RCC 7860 (cell line): ENCODE measurements at places on chromosomes 1 and 21.
A peak's percentile ranks its signal among the peaks of the same experiment; 100 is the strongest.

DNA sequence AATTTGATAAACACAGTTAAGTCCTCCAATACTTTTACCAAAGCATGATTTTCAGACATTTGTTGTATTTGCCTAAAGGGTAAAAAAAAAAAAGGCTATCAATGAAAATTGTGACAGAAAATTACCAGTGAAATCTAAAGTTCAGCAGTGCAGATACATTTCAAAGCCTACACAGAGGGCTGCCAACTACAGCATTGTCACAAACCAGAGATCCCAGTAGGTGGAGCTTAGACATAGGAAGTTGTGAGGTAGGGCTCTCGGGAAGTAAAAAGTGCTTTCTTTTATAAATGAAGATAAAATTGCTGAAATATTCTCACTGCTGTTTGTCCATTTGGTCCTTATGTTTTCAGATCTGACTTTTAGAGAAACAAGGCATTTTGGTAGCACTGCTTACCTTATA lies 123.0 kb downstream of the DYRK1A start:
- DNase-seq = no peak

DNA sequence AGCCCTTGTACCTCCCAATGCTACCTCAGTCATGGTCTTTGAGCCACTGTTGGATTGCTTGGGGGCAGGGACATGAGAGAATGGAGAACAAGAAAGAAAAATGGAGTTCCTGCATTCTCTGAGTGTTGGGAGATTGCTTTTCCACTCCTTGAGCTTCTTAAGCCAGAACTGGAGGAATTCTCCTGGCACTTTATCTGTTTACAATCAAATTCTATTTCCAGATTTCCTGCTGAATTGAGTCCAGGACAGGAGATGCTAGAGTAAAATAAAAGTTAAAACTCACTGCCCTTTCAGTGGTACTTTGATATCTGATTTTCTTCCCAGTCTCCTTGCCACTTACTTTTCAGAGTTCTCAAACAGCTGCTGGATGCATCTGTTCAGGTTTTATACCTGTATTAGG lies 24.4 kb upstream of the DEPDC1 start:
- DNase-seq = no peak

DNA sequence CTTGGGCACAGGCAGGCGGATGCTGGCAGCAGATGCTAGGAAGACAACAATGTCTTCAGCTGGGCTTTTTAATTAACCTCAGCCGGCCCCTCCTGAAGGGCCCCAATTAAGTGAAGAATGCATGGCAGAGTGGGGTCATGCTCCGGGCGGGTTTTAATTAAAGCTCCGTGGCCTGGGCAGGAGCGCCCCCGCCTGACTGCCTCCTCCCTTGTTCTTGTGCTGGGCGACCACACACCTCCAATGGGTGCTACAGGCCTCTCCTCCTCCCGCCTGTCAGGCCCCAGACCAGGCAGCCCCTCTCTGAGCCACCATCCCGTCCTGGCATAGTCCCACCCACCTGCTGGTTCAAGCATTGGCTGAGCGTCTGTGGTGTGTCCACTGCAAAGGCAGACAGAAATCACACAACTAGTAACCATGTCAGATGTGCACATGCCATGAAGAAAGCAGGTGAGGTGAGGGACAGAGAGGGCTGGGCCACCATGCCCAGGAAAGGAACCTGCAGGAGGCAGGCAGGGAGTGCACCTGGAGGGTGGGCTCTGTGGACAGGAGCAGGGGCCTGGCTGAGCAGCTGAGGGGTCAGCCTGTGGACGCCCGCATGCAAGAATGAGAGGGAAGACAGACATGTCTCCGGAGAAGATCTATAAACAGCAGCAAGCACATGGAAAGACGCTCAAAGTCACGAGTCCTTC lies 8.5 kb upstream of the ARF1 start:
- no peak for DNase-seq

DNA sequence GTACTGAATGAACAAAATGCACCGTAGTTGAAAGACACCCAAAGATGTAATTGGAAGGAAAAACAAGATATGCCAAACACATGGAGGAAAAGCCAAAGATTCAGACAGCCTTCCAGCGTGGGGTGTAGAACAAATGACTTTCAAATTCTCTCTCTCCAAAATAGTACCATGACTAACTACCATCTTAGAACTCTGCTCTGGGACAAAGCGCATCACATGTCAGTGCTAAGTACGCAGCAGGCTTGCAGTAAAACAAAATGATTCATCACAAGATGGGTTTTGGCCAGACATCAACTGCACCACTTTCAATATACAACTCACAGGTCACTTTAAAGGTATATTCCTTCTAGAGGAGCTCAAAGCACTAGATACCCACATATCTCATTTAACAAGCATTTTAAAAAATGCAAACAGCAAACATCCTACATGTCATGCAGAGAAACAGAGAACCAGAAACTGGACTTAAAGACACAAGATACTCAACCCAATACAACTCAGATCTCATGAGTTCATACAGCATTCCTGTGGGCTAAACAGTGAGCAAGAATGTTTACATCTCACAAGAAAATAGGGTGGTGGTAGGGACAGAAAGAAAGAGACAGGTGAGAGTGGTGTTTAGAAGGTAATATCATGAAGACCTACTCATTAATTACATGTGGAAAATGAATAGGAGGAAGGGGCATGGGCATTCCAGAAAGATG lies 75.7 kb downstream of the BCAR3 start:
- peak; percentile 52 for DNase-seq

DNA sequence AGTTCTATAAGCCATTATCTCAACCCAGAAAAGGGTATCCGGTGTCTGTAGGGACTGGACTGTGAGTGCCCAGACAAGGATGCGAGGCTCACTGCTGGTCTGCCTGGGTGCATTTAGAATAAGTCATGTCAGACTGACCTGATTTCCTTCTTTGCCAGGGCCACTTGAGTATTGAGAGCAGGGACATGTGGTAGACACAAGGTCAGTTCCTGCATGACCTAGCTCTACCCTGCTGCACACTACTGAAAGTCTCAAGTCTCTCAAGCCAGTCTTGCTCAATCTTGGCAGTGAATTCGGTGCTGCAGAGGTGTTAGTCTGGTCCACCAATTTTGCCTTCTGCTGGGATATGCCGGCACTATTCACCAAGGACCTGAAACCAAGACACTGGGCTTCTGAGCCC lies 180.1 kb downstream of the C1orf94 start:
- DNase-seq = no peak

GRCh38 chr1:108080448-108080847 lies 115.5 kb upstream of the VAV3 start:
- no peak for DNase-seq

GRCh38 chr1:156550346-156550745 lies 22.0 kb downstream of the IQGAP3 start:
- DNase-seq = no peak
